CD4-positive, alpha-beta T cell treated with Interleukin-12 subunit alpha and Interleukin-12 subunit beta, for 1 hour (primary cell): ENCODE measurements at places on chromosomes 4 and X.
A peak's percentile ranks its signal among the peaks of the same experiment; 100 is the strongest.

GRCh38 chr4:170581322-170581721, 491.6 kb upstream of the AADAT start:
- DNase-seq = no peak

DNA sequence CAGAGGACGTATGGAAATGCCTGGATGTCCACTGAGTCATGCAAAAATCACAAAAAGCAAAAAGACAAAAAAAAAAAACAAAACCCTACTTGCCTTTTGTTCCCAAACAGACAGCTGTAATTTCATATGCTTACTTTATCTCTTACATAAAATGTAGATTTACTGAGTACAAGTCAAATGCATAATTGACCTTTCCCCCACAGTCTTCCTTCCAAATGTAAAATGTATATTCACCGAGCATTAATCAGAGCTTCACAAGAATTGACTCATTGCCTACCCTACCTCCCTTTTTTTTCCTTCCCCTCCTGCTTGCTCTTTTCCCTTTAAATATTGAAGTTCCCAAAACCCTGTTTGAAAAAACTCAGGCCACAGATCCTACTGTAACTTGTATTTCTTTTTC, 32.5 kb upstream of the TMPRSS11B start:
- no peak for DNase-seq

DNA sequence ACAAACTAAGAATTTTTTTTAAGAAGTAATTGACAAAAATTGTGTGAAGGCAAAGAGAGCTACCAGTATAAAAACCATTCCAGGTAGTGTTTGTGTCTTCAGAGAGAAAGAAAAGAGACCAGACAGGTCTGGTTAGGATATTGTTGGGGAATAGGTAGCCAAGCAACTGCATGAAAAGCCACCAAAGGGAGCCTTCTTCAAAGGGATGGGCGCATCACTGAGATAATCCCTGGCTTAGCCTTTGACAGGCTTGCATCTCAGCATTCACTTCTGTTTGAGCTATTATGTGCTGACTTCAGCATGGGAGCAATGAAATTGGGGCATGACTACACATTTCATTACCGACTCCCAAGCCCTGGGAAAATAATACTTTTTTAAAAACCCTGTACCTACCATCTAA, 496.6 kb downstream of the IL1RAPL1 start:
- no peak for DNase-seq

GRCh38 chrX:49930039-49930438, 7.6 kb downstream of the CLCN5 start:
- no peak for DNase-seq

- DNase-seq = no peak
Measured at GRCh38 chr4:161249779-161250440, 913.9 kb downstream of the FSTL5 start.

DNA sequence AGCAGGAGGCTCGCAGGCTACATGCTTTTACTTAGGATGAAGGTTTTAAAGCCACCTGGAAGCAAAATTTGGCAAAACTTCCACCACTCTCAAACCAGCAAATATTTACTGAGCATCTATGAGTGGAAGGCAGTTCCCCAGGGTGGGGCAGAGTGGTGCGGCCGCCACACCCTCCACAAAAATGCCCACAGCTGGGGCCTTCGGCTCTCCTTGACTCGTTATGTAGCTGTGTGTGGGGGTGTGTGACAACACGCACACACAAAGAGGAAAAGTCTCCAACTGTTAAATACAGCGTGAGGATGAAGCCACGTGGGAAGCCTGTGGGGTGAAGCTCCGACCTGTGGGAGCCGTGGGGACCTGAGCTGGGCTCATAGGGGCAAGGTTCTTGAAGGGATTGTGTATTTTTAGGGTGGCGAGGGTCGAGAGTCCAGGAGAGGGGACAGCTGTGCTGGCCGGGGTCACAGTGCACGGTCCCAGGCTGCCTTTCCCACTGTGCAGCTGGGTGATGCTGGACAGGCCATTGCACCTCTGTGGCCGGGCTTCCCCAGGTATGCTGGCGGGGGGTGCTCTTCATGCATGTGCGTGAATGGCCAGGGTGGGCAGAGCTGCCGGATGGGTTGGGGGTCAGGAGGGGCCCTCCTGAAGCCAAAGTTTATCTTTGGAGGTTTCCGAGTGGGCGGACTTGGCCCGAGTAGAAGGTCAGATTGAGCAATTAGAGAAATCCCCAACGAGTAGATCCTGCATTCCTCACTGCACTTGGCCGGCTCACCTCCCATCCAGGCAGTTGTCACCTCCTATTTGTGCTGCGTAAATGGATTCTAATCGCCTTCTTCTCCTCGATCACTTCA, 25.4 kb downstream of the SORCS2 start:
- no peak for DNase-seq

DNA sequence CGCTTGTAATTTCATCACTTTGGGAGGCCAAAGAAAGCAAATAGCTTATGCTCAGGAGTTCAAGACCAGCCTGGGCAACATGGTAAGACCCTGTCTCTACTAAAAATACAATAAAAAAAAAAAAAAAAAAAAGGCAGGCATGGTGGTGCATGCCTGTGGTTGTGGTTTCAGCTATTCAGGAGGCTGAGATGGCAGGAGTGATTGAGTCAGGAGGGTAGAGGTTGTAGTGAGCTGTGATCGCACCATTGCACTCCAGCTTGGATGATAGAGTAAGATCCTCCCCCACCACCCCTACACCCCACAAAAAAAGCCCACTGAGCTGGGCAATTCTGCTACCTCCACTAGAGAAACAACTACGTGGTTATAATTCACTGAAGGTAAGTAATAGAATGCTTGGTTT, 118.8 kb upstream of the PCDH18 start:
- DNase-seq = no peak

DNA sequence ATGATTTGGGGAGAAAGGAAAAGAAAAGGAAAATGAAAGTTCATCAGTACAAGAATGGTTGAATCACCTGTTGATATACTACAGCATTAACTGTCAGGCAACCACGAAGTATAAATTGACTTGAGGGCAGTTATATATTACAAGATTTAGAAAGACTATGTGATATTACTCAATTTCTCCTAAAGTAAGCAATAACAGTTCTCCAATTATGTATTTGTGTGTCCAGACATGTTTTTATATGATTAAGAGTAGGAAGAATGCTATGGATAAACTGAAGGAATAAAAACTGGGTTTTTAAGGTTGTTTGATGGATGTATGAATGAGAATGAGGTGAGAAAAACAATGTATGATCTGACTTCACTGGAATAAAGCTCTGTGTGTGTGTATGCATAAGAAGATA, 2234.4 kb downstream of the ARAP2 start:
- no peak for DNase-seq

- DNase-seq = no peak
Measured at GRCh38 chr4:78542373-78542772, 9.2 kb upstream of the ANXA3 start.

- no peak for DNase-seq
Measured at GRCh38 chr4:25807102-25807728, 55.6 kb downstream of the SEL1L3 start.

GRCh38 chr4:69823481-69824186, 36.3 kb downstream of the SULT1E1 start:
- DNase-seq = peak; percentile 49

- no peak for DNase-seq
Measured at GRCh38 chr4:16206848-16207247, 19.4 kb downstream of the TAPT1 start.

GRCh38 chr4:39319676-39320075, 46.5 kb downstream of the RFC1 start:
- no peak for DNase-seq

GRCh38 chr4:13386405-13387107, 97.6 kb downstream of the RAB28 start:
- DNase-seq = no peak

- no peak for DNase-seq
Measured at GRCh38 chrX:74119016-74119910, 184.7 kb upstream of the ZCCHC13 start.

DNA sequence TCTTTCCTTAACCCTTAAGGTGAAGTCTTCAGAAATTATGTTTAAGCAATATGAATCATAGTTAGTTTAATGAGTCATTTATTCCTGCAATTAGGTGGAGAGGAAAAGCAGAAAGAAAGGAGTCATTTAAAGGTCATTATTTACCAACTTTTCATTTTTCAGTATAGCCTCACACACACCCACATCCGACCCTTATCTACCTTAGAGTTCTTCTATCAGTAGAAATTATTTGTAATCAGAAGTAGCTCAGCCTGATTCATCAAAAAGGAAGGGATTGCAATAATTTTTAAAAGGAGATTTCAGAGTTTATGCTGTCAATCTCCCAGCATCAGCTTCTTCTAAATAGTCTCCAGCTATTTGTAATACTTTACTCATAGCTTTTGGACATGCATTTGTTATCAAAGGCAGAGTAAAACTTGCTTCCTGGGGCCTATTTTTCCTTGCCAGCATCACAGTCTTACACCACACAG, 5.9 kb downstream of the ANXA10 start:
- no peak for DNase-seq

DNA sequence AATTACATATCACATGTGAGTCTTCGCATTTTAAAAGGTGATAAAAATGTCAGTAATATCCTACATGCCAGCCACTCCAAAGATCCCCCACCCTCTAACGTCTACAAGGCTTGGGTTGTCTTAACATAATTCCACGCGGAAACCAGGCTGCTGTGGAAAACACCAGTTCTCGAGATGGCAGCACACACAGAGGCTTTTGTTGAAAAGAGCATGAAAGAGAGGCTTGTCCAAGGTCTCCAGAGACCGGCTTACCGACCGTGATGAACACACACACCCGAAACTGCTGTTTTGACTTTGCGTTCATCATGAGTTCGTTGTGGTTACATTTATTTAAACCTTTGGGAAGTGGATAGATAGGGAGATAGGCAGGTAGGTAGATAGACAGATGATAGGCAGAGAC, 87.9 kb downstream of the CRLF2 start:
- no peak for DNase-seq

GRCh38 chr4:152988721-152989553, 52.8 kb downstream of the FHDC1 start:
- no peak for DNase-seq

DNA sequence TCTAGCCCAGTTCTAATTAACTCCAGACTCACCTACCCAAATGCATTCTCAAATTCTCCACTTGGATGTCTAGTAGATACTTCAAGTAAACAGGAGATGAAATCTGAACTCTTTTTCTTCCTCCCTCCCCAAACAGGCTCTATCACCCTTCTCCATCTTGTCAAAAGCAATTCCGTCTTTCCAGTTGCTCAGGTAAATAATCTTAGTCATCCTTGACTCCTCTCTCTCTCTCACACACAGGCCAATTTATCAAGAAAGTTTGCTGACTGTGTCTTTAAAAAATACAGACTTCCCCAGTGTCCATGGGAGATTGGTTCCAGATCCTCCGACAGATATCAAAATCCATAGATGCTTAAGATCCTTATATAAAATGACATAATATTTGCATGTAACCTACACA, 12.9 kb downstream of the TXK start:
- no peak for DNase-seq

DNA sequence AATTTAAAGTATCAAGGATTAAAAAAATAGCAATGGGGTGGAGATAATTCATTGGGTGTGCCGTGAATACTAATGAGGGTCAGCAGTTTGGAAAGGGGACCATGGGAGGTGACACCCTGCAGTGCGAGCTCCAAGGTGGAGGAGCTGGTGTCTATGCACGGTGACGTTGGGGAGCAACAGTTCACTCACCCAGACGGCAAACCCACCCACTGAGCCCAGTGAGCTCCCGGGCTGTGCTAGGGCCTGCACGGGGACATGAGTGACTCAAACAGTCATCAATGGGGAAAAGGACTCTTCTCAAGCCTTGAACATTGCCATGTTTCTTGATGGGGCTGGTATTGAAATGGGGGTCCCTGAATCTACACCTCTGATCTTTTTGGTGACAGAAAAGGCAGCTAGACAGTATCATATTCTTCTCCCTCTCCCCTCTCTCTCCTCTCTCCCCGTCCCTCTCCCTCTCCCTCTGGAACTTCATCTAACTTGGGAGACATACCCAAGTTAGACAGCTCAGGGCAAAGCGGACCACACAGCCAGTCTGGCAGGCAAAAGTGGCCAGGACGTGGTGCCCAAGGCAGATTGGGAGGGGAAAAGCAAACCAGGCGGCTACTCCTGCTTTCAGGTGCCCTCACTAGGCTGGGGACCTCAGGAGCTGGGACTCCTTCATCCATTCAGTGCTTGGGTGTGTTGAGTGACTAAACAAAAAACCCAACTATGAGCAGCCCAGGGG, 26.3 kb upstream of the PPP2R2C start:
- DNase-seq = no peak
